ENCODE measurements at places on chromosomes 7 and 10.
A peak's percentile ranks its signal among the peaks of the same experiment; 100 is the strongest.

DNA sequence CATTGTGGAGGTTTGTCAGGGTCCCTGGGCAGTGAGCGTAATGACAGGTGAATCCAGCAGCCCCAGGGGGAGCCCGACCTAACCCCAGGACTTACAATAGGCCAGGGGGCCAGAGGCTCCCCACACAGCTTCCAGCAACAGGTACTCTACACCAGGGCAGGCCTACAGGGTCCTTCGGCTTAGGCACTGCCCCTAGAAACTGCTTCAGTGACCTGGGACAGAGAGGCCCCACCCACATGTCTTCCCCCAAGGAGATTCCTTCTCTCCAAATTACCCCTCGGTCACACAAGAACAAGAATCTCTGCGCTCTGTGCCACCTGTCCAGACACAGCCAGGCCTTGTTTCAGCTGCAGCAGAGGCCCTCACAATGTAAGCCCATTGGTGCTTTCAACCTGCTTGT lies 24.4 kb downstream of the SKIDA1 start:
- no peak for DNase-seq

- no peak for DNase-seq
Observed at GRCh38 chr7:92875173-92875572, 38.8 kb upstream of the CDK6 start.

GRCh38 chr7:101913851-101914250 lies 96.4 kb downstream of the CUX1 start:
- no peak for DNase-seq

DNA sequence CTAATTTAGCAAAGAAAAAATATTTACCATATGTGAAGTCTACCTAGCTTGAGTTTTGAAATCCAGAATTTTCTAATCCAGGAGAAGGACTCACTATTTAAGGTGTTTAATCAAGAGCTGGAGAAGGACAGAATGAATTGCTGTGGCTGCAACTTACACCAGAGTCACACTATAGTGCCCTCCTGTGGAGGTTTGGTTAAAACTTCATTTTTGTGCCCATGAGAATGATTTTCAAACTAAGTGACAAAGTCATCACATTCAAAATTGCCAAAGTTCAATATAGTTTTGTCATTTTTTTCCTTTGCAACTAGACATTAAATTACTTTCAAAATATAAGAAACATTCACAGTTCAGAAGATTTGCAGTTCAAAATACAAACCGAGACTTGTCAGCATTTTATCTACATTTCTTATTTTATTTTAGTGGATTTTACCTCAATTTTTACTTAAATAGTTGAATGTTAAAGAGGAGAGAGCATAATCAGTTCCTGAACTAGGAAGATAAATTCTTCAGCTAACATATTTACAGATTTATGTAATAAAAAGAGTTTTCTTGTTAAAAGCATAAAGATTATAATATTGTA lies 70.7 kb downstream of the CABCOCO1 start:
- DNase-seq, result peak; percentile 3

GRCh38 chr10:123800289-123800688 lies 91.3 kb downstream of the CPXM2 start:
- DNase-seq, result no peak

DNA sequence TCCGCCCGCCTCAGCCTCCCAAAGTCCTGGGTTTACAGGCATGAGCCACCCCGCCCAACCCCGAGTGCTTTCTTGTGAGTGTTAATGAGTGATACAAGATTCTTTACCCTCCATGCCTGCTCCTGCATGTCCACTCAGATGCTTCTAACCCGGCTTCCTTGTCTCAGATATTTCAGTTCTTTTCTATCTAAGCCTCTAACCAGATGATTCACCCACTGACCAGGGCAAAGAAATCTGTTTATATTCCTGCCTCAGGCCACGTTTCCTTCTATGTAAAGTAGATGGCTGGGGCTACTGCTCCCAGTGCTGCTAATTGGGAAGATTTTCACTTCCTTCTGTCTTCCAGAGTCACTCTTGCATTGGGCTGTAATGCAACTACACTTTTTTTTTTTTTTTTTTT lies 395.1 kb upstream of the ANKRD30A start:
- no peak for DNase-seq

DNA sequence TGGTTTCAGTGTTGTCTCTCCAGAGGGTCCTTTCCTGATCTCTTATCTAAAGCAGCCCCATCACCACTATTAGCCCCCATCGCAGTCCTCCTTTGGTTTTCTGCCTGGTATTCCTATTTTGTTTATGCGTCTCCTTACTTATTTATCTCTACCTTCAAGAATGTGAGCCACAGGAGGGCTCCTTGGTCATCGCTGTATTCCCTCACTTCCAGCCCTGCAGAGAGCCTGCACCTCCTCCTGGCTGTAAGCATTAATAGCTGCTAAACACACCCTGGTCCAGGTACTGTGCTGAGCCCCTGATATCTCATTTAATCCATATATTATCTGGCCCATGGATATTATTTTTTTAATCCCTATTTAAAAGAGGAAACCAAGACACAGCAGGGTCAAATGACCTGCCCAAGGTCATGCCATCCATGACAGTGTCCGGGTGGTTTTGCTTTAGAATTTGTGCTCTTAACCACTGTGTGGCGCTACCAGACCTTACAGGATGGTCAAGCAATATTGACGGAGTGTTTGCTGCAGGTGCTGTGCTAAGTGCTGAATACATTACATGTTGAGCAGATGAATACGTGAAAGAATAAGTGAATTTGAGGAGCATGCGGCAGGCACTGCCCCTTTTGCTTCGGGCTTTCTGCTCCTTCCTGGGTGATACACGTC lies 227.2 kb downstream of the ADAM12 start:
- DNase-seq, result no peak

- no peak for DNase-seq
Observed at GRCh38 chr10:34537629-34538231, 277.4 kb downstream of the PARD3 start.

GRCh38 chr10:124911124-124912067 lies 30.5 kb upstream of the ZRANB1 start:
- DNase-seq, result no peak

DNA sequence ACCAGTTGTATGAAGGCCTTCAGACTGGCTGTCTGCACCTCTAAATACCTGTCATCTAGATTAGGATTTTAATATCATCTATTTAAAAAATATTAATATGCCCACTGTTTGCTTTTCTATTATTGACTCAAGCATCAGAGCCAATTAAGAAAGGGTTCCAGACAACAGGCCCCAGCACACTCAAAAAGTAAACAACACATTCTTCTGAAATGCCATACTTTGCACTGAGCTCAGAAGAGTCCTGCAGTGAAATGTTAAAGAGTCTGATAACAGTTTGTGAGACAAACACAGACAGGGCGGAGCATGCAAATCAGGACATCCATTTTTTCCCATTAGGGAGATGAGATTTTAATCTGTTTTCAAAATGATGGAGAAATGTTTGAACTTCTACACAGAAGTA lies 45.9 kb upstream of the KLF6 start:
- no peak for DNase-seq

DNA sequence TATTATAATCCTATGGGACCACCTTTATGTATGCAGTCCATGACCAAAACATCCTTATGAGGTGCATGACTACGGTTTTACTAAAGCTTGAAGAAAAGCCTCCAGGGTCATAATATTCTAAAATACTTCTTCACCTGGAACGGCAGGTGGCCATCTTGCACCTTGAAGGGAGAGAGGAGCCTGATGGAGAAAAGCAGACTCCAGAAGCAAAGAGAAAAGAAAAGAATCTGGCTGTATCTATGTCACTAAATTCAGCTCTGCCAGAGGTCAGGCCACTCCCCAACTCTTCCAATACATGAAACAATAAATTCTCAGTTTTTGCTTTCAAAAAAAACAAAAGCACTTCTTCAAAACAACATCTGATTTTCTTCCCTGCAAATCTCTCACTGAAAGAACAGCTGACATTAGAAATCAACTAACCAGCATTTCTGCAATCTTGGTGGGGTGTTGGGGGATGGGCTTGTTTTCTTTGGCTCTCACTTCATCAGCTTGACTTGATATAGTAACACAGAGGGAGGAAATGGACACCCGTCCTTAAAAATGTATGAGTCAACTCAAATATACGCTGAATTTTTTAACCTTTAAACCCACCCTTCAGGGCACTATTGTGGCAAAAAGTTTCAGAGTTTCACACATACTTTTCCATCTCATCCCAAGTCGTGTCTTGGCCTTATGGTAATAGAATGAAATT lies 21.7 kb downstream of the HIBADH start:
- no peak for DNase-seq

- no peak for DNase-seq
Observed at GRCh38 chr7:98531717-98532116, 85.4 kb upstream of the NPTX2 start.

GRCh38 chr7:48638041-48638440 lies 286.3 kb upstream of the CDC14C start:
- no peak for DNase-seq

DNA sequence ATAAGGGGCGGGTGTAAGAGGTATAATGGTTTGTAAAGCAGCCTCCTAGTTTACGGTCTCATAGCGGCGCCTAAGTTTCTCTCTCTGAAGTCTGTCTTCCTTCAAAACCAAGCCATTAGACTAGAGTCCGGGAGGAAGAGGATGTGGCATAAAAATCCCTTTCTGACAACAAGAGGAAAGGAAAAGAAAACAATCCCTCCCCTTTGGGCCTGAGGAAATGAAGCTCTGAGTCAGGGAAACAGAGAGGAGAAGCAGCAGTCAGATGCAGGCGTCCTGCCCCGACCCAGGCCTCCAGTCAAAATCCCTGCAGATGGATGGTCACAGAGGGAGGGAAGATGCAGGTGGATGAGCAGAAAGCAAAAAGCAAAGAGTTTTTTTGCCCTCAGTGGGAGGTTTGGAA lies 23.7 kb downstream of the PARP12 start:
- no peak for DNase-seq

DNA sequence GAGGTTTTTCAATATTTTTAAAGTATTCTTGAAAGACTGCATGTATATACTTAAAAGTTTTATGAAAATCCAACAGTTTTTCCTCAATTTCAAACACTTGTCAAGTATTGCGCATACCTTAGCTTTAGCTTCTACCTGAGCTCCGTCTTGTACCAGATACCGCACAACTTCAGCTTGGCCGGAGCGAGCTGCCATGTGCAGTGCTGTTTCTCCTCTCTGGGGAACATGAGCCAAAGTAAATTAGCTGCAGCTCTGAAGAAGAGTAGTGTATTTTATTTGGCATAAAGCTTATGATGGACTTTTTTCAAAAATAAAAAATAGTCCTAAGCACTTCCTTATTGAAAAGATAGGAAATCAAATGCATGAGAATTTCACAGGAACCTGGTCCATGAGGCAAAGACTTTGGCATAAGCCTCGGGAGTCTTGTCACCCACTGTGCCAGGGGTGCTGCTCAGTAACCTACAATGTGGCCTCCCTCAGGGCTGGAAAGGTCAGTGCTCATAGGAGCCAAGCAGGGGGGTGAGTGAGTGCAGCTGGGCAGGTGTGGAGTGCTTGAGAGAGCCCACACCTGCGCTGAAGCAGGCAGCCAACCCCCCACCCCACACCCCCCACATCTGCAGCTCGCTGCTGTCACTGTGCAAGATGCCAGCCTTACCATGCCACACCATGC lies 189.5 kb downstream of the ANK3 start:
- DNase-seq, result no peak

DNA sequence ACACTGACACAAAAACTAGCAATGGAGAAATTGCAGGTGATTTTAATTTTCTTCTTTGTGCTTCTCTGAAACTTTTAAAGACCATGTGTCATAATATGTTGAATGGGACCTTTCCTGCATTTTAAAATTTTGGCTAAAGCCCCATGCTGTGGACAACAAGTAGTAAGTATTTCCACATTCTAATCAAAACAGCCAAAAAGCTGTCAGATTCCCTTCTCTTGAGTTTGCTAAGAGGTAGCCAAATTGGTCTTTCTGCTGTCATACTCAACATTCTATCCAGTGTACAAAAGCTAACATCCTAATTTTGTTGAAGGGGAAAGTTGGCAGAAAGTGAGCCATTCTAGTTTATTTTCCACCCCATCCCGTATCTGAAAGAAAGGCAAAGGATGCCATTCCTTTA lies 447.6 kb downstream of the TFEC start:
- no peak for DNase-seq

DNA sequence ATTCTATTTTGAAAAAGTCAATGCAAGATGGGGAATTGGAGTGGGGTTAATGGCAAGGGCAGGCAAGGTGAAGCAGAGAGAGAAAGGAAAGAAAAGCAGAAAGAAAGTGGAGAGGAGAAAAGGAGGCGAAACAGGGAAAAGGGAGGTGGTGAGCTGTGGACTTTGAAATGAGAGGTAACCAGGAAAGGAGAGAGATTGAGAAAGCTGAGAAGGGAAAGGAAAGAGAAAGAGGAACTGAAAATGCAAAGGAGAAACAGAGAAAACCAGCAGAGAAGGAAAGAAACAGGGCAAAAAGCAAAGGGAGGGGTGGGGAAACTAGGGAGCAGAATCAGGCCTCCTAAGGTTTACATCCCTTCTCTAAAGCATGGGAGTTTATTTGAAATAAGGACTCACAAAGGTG lies 72.5 kb upstream of the TPK1 start:
- DNase-seq, result no peak

GRCh38 chr7:43902542-43903054 lies 3.8 kb downstream of the URGCP start:
- no peak for DNase-seq

GRCh38 chr10:101319241-101319915 lies 34.6 kb upstream of the BTRC start:
- no peak for DNase-seq

DNA sequence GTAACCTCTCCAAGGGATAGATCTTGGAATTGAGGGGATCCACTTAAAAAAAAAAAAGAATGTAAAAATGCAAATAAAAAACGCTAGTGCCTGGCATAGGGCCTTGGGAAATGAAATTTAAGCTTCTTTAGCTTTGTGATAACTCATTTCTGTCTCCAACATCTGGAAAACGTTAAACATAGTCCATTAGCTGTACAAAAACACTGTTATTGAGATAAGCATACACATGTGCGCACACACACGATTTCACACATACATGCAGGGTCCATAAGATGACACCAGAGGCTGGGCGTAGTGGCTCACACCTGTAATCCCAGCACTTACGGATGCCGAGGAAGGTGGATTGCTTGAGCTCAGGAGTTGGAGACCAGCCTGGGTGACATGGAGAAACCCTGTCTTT lies 13.7 kb upstream of the CUL2 start:
- DNase-seq, result no peak

DNA sequence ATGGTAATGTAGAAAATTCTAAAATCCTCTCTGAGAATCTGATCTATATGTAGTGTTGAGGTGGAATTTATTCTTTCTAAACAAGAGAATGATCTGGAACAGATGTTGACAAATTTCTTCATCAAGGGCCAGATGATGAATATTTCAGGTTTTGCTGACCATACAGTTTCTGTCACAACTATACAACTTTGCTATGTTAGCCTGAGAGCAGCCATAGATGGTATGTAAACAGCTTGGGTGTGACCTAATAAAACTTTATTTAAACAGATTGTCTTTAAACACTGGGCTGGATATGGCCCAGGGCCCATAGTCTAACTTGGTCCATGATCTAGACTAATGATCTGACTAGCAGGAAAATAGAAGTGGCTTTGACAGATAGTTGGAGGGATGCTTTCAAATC lies 213.6 kb upstream of the CELF2 start:
- no peak for DNase-seq

GRCh38 chr10:14757986-14758385 lies 16.7 kb downstream of the FAM107B start:
- no peak for DNase-seq

- DNase-seq, result no peak
Observed at GRCh38 chr7:140235114-140235513, 58.3 kb upstream of the KDM7A start.
